ENCODE measurements at places on chromosomes 3 and 15.

- DNase-seq = no peak
These were observed 37.3 kb downstream of the ADIPOQ start for GRCh38 chr3:186879781-186880180.

DNA sequence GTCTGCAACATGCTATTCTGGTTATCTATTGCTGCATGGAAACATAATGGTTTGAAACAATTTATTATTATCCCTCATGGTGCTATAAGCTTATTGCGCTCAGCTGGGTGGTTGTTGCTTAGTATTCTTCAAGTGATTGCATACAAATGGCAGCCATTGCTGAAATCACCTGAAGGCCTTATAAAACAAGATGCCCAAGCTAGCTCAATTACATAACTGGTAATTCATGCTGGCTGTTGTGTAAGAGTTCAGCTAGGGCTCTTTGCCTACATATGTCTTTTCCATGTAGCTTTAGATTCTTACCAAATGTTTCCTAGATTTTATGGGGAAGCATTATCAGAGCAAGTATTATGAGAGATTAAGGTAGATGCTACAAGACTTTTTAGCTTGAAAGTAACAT is 644.0 kb upstream of the CBLB start:
- no peak for DNase-seq

DNA sequence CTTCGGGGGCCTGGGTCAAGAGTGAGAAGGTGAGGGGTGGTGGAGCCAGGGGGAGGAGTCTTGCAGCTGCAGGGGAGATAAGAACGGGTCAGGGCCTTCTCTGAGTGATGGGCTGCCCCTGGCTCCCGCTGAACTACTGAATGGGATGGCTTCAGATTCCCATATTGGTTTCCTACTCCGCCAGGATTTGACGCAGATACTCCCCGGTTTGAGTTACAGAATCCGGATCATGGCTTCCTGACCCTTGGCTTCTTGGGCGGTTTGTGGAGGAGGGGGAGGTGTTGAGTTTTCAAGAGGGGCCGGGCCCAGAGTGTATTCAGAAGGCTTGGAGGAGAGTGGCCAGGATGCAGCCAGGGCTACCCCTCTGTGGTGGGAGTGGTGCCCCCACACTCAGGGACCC is 119.9 kb upstream of the ATP2B2 start:
- DNase-seq = no peak

GRCh38 chr15:50044406-50044805 is 74.6 kb downstream of the ATP8B4 start:
- DNase-seq = no peak

DNA sequence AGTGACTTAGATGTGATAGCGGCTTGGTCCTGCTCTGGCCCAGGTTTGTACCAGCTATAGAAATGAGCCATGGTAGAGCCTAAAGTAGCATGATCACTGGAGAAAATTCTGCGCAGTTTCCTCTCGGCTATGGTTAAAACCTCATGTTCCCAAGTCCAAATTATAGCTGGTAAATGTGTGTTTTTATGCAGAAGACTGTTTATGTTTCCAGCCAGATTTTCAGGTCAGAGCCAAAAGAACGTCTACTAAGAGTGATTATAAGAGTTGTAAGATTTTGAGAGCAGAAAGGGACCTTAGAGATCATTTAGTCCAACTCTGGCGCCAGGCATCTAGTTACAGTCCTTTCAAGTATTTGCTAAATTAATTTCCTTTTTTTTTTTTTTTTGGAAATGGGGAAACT is 333.7 kb downstream of the LPP start:
- no peak for DNase-seq

Data from fibroblast of the conjunctiva (primary cell).